ENCODE measurements at places on chromosomes 4 and X. TPM values are rescaled to one million over a fixed set of nuclear protein-coding genes. Genes with fewer than 3 reads are reported as not detected.

- DNase-seq, result peak; percentile 79
These were observed 15.0 kb downstream of the SCARB2 start for GRCh38 chr4:76198411-76199237.

- no peak for DNase-seq
These were observed 17.8 kb downstream of the TIGD2 start for GRCh38 chr4:89129080-89129640.

DNA sequence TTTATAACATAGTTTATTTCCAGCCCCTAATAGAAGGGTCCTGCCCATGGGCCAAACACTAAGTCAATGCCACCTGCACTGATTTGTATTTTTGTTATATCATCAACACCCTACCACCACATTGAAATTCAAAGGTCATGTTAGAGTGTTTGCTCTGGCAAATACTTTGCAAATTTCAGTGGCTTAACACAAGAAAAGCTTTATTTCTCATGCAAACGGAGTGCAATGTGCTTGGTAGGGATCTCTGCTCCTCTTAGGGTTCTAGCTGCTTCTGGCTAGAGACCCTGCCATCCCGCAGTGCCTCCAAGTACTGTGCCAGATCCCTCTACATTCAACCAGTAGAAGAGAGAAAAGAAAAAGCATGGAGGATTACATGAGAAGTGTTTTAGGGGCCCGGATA, 230.8 kb upstream of the TET2 start:
- no peak for DNase-seq

- peak; percentile 57 for DNase-seq
These were observed 27.3 kb downstream of the CT45A1 start for GRCh38 chrX:135740681-135741149.

DNA sequence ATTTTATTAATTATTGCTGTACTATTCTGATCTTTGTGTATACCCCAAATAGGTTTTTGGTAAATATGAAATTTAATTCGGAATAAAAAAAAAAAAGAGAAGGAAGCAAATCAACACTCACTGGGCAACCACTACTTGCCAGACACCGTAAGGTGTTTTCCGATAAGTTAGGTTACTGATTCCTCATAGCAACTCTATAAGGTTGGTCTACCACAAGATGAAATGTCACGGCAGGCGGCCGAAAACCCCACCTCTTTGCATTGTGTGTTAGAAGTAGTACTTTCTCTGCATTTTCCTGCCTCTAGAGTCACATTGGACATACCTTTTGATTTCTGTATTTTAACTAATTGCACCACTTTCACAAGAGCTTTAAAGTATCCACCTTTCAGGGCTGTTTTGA, 44.5 kb upstream of the RASGEF1B start:
- peak; percentile 50 for DNase-seq

- DNase-seq, result no peak
These were observed 36.3 kb downstream of the IL21 start for GRCh38 chr4:122584519-122584918.

- no peak for DNase-seq
These were observed 38.7 kb upstream of the GATB start for GRCh38 chr4:151799417-151800012.

DNA sequence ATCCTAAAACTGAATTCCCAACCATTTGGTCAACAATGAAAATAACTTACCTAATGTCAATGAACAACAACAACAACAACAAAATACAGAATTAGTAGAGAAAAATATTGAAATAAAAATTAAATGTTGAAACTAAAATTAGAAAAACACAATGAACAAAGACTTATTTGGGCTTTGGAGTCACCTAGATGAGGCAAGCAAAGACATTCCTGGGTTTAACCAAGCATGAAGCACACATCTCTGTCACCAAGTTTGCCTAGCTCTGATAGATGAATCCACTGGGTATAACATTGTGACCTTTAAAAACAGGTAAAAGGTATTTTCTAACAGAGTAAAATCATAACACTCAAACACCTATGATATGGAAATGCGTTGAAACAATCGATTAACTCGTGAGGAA, 13.2 kb upstream of the SYTL5 start:
- no peak for DNase-seq

GRCh38 chr4:182801636-182802035, 115.5 kb downstream of the DCTD start:
- no peak for DNase-seq

DNA sequence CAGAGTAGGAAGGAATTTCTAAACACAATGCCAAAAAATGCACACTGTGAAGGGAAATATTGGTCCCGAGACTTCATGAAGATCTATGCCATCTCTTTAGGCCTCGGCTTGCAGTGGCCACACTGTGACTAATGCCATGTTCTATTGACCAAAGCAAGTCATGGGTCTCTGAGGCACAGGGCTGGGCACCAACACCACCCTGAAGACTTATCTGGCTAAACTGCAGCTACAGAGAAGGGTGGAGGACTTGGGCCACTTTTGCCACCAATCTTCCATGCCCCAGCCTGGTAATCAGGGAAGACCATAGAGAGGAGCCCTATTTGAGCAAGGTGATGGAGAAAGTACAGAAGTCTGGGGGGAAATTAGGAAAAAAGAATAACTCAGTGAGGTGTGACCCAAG, 42.1 kb downstream of the HMX1 start:
- no peak for DNase-seq

DNA sequence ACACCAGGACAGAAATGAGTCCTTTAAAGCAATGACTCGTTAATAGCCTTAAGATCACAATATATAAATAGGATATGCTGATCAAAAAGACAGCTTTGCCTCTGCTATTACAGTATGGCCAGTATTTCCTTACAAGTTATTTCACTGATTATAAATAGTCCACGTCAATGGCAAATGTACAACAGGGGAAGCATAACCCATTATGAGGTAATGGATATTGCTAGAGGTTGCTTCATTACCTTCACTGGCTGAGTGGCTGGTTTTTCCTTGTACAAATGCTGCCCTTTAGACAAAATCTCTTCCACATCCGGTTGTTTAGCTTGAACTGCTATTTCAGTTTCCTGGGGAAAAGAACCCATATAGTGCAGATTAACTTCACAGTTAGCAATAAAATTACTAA, 764.6 kb upstream of the FTHL17 start:
- no peak for DNase-seq

DNA sequence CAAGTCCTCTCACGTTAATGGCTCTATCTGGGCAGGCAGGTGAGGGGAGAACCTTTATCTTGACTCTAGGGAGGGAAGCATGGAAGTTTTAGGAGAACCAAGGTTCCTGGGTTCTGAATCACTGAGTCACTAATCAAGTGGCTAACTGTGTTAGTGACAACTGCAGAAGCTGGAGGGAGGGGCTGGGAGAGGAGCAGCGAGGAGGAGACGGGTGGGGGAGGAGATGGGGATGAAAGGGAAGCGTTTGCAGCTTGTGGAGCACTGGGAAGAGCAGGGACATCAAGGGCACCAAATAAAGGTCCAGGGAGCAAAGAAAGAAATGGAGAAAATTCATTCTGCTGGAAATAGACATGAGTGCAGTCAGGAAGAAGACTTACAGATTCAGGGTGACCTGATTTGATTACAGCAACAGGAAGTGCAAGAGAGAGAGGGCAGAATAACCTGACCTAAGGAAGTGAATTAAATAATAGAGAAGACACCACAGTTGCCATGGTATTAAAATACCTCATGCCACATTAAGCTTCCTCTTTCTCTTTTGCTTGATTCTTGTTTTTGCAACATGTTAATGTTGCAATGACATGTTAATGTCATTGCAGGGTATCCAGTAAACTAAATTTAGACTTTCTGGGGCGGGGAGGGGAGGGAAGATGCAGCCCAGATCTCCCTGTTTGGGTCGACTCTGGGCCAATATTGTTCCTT, 4.5 kb upstream of the SETD7 start:
- no peak for DNase-seq

GRCh38 chr4:26140150-26140898, 180.5 kb upstream of the RBPJ start:
- no peak for DNase-seq

- no peak for DNase-seq
These were observed 43.5 kb downstream of the FMR1NB start for GRCh38 chrX:148024425-148025148.

GRCh38 chr4:55500072-55500471, 46.6 kb downstream of the CLOCK start:
- no peak for DNase-seq

- DNase-seq, result no peak
These were observed 36.3 kb downstream of the GPR143 start for GRCh38 chrX:9729171-9729885.

DNA sequence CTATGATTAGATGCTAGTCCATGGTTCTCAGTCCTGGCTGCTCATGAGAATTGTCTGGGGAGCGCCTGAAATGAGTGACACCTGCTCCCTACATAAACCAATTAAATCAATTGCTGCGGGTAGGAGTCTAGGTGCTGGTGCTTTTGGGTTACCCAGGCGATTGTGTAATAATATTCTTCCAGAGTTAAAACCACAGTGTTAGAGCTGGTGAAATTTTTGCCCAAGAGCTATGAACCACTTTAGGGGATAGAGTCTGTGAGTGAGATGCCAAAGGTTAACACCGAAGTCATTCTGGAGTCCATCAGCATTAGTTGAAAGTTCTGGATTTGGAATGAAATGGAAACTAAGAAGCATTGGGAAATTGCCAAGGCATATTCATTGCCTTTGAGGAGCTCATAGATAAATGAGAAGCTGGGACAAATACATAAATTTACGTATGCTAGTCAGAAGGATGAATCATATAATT, 15.3 kb downstream of the PDK3 start:
- peak; percentile 9 for DNase-seq

DNA sequence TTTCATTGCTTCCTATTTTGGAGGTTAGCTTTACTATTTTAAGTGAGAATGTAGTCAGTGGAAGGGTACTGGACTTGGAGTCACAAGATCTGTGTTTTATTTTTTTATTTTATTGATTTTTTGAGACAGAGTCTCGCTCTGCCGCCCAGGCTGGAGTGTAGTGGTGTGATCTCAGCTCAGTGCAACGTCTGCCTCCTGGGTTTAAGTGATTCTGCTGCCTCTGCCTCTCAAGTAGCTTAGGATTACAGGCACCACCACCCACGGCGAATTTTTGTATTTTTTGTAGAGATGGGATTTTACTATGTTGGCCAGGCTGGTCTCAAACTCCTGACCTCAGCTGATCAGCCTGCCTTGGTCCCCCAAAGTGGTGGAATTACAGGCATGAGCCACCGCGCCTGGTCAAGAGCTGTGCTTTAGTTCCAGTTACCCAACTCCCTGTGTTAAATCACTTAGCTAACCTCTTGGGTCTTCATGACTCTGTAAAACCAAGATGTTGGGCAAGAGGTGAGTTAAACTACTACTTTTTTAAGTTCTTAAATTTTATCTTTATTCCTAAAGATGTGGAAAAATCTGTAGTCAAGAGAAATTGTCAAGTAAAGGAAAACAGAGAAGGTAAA, 11.2 kb downstream of the USP9X start:
- no peak for DNase-seq

DNA sequence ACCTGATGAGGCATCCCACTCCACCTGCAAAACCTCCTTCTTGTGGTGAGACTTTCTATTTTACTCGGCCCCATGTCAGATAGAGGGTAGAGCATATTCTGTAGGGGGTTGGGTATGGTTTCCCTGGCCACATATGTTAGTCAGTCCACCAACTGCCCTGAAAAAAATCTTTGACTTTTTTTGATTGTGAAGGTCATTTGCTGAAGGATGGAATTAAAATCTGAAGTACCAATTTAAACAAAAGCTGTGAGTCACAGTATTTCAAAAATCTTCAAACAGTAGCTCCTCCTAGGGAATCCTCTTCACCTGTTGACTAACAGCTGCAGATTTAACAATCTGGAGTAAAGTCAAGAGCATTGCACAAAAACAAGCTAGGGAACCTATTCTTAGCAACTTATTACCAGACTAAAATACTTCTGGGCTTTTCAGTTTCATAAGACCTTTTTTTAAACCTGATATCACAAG, 8.0 kb upstream of the CCDC110 start:
- DNase-seq, result peak; percentile 14

DNA sequence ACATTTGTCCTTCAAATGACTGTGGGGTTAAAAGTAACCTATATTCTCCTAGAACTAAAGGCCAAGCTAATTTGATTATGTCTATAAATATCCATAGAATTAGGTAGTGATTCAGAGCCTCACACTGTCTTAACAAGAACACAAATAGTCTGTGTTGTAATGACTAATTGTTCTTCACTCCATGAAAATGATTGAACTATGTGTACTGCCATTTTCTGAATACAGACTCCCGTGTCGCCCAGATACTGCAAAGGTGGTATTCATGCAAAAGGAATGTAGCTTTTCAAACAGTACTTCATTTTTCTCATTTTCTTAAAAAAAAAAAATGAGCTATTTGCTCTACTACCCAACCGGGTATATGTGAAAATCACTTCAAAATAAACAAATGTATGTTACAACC, 11.3 kb upstream of the PHKA2 start:
- DNase-seq, result no peak

DNA sequence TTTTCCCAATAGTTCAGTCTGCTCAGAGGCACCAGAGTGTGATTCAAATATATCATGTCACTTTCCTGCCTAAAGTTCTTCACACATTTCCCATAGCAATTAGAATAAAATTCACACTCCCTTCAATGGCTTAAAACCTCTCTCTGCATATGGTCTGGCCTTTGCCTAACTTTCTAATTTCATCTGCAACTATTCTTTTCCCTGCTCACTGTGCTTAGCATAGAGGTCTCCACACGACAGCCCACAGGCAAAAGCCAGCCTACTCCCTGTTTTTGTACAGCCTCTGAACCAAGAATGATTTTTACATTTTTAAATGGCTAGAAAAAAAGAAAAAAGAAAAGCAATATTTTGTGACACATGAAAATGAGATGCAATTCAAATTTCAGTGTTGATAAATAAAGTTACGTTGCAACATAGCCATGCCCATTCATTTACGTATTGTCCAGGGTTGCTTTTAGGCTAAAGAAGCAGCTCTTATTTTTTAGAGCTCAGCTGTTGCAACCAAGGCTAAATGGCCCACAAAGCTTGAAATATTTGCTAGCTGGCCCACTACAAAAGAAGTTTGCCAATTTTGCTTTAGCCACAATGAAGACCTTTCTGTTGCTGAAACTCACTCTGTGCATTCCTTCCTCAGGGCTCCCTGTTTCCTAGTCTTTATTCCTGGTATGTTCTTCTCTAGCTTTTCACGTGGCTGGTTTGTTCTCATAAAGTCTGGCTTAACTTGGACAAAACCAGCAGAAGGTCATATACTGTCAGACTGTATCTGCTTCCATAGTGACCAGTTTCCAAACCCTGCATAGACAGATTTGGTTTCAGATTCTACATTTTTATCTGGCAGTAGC, 26.6 kb upstream of the IRF2 start:
- DNase-seq, result no peak

- no peak for DNase-seq
These were observed 8.4 kb upstream of the NWD2 start for GRCh38 chr4:37236165-37236564.

Gene UBE2A
- total RNA-seq, result 50.9 TPM

Gene SMIM10
- 2.1 TPM for total RNA-seq

Gene PDZD4
- 1.4 TPM for total RNA-seq

Gene DCAF4L1
- 0.41 TPM for total RNA-seq

Gene SERPINA7
- not detected for total RNA-seq

Gene GAGE12E
- not detected for total RNA-seq

Gene SMR3B
- total RNA-seq, result not detected

Gene IL3RA
- not detected for total RNA-seq

All from activated CD8-positive, alpha-beta T cell treated with anti-CD3 and anti-CD28 coated beads for 36 hours (primary cell).